Fibroblast of skin of back (primary cell): ENCODE measurements at places on chromosomes 6 and 20.

- no peak for DNase-seq
Measured at GRCh38 chr6:155261111-155261900, 2.5 kb upstream of the CLDN20 start.

GRCh38 chr6:126905917-126906316 is 212.6 kb upstream of the RSPO3 start:
- DNase-seq = no peak

- no peak for DNase-seq
Measured at GRCh38 chr6:80173411-80173810, 66.9 kb downstream of the BCKDHB start.

DNA sequence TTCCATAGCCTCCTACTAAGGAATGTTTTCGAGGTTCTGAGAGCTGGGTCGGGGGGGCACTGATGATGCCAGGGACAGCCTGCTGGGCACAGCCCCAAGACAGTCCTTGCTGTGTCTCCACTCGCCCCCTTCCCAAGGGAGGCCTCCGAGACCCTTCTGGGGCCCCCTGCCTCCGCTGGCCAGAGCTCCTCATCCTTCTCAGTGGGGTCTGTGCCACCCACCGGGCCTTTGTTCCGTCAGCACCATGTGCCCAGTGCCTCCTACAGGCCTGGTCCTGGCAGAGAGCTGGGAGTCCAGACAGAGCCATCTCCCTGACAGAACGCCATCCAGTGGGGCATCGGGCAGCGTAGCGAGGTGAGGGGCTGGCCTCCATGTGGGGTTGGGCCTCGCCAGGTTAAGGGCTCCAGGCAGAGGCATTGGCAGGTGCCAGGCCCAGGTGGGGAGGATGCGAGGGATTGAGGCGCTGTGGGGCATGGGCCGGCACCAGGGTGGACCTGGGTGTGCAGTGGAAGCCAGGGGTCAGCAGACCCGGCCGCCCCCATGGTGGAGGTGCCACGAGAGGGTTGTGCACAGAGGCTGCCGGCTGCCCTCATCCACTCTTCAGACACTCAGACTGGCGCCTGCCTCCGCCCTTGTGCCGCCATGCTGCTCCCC is 13.3 kb downstream of the RBM38 start:
- DNase-seq = no peak

DNA sequence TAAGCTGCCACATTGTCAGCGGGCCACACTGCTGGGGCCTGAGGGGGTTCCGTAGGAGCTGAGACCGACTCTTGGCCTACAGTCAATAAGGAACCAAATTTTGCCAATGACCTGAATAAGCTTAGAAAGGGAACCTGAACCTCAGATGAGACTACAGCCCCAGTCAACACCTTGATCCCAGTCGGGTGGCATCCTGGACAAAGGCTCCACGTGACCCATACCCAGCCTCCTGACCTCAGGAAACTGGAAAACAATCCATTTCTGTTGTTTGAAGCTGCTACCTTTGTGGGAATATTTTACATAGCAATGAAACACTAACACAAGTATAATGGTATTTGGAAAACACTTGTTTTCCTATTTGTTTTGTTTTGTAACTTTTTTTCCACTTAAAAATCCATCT is 179.9 kb upstream of the RALGAPA2 start:
- no peak for DNase-seq

DNA sequence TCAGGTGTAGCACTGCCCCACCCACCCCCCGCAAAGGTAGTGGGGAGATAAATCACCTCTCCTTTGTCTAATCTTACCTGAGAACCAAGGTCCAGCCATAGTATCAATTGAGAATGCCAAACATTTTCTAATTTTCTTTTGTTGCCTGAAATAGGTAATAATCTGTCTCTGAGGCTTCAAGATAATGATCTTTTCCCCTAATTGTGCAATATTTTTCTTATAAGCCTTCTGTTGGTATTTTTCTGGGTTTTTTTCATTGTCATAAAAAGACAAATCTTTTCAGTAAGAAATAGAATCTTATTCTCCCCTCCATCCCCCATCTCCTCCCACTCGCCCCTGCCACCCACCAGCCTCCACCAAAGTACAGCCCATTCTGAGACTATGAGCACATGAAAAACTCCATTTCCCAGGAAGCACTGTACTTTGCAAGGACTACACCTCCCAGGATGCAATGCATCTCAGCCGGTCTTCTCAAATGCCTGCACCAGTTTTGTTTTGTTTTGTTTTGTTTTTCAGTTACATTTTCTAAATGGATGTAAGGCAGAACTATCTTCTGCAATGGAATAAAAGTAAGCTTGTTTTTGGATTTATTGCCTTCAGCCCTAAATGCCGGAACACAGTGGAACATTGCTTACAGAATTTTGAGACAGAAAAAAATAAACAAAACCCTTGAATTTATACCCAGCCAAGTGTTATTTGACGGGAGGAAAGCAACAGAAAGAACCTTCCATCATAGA is 268.0 kb downstream of the TFAP2A start:
- DNase-seq = peak; percentile 27

- peak; percentile 90 for DNase-seq
Measured at GRCh38 chr6:140445474-140446004, 1071.1 kb upstream of the CITED2 start.

- DNase-seq = no peak
Measured at GRCh38 chr6:53585208-53585900, 40.5 kb upstream of the GCLC start.

GRCh38 chr20:45432294-45432693 is 16.4 kb downstream of the PIGT start:
- DNase-seq = no peak

GRCh38 chr6:126718600-126719327 is 378.8 kb downstream of the CENPW start:
- no peak for DNase-seq

DNA sequence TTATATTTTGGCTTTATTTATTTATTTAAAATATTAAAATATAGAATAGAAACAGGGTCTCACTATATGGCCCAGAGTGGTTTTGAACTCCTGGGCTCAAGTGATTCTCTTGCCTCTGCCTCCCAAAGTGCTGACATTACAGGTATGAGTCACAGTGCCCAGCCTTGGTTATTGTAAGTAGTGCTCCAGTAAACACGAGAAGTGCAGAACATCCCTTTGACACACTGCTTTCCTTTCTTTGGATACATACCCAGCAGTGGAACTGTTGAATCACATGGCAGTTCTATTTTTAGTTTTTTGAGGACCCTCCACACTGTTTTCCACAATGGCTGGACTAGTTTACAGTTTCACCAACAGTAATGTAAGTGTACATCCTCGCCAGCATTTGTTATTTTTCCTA is 203.9 kb downstream of the PHF3 start:
- peak; percentile 16 for DNase-seq

DNA sequence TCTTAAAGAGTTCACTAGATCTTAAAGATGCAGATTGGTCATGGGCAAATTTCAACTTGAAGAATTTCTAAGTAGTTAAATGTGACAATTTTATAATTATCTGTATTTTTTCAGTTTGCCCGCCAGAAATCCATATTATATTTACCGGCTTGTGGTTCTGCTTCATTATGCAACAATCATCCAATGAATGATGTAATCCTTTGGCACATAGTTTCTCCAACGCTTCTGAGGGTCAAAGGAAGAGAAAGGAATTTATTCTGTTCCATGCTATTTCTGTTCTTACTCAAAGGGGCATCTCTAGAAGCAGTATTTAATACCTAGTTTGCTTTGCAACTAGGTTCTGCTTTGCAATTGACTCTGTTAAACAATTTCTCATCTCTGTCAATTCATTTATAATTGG is 359.3 kb upstream of the PLCB4 start:
- DNase-seq = no peak

DNA sequence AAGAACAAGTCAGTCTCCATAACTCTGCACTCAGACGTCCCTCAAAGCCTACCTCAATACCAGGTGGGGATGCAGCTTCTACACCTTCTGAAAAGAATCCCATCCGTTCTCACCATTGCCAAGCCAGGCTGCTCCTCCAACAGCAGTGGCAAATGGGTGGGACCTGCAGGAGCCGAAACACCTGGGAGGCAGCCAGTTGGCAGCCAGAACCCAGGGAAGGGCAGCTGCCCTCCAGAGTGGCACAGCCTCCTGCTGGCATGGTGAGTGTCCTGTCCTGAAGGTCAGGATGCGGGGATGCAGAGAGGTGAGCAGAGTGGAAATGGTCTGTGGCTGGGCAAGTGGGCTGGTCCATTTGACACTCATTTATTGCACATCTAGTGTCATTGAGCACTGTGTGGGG is 210.6 kb upstream of the CDH4 start:
- no peak for DNase-seq

DNA sequence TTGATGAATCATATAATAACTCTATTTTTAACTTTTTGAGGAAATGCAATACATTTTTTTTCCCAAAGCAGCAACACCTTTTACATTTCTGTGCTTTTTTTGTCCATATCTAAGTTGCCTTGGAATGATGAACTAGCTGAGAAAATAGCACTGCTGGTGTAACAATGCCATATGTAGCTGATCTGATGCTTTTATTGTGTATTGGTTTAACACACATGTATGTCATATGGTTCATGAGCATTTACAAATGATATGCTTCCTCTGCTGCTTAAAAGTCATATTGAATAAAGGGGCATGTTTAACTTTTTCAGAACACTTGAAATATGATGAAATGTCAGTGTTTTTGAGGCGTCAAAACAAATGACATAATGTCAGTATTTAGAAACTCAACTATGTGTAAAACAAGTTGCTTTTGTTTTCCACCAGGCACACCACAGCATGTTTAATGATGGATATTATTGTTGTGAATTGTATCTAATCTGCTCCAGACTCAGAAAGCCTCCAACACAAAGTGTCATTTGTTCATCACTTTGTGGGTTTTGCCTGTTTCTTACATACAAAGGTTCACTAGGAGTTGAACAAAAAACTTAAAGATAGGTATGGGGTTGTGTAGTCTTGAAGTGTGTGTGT is 775.8 kb upstream of the FLRT3 start:
- no peak for DNase-seq

- DNase-seq = peak; percentile 24
Measured at GRCh38 chr6:130447374-130447773, 81.6 kb downstream of the TMEM200A start.

DNA sequence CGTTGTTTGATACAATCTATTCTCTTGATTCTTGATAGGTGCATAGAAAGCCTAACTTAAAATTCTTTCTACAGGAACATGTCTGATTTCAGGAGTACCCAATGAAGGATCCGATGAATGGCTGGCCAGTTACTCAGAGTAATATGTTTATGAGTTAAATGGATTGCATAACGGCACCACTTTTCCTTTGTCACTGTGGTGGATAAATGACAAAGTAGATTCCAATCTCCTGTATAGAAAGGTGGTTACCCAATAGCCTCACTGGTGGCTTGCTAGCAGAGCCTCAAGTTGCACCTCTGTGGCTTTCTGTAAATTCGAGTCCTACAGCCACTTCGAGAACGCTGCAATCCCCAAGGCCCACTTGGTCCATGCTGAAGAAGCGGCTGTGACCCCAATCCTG is 28.4 kb downstream of the LHFPL5 start:
- DNase-seq = no peak

DNA sequence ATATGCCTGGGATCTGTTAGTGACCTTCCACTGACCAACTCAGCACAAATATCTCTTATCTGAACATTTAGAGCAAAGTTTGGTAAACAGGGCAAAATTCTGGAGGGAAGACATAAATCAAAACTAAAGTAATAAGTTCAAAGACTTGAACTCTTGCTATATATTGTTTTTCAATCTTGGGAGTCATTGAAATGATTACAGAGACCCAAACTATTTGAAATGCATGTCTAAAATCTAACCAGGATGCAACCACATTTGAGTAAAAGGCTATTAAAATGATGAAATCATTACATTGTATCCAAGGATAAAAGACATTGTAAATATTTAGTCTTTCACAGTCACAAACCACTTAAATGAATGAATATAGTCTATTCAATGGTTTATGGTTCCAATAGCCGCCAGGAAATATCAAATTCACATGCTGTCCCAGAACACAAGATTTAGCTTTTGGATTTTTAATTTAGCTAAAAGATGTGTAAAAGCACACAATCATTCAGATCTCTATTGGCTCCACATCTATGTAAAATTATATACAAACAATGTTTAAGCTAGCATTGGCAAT is 256.6 kb upstream of the EPHA7 start:
- DNase-seq = no peak

- no peak for DNase-seq
Measured at GRCh38 chr6:10995114-10995707, 48.9 kb downstream of the ELOVL2 start.

DNA sequence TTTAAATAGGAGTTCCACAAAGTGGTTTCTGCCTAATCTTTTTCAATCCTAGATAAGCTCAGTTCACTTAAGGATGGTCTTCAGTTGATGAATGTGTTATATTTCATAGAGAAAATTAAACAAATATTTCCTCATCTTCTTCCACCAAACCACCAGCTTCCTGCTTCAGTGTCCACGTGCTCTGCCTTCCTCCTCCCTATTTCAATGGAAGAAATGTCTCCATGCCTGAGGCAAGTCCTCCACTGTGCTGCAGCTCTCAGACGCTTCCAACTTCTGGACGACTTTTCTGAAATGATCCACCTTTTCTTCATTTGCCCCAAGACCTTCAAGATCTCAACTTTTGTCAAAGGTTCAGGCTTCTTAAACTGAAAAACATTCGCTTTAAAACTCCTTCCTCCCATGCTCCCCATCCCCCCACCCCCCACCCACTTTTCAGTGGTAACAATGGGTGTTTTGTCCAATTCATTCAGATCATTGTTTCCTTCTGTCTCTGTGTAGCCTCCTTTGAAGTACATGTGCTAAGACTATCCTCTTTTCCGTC is 25.3 kb upstream of the FABP7 start:
- DNase-seq = no peak

GRCh38 chr6:21997119-21998037 is 299.5 kb downstream of the PRL start:
- peak; percentile 25 for DNase-seq

DNA sequence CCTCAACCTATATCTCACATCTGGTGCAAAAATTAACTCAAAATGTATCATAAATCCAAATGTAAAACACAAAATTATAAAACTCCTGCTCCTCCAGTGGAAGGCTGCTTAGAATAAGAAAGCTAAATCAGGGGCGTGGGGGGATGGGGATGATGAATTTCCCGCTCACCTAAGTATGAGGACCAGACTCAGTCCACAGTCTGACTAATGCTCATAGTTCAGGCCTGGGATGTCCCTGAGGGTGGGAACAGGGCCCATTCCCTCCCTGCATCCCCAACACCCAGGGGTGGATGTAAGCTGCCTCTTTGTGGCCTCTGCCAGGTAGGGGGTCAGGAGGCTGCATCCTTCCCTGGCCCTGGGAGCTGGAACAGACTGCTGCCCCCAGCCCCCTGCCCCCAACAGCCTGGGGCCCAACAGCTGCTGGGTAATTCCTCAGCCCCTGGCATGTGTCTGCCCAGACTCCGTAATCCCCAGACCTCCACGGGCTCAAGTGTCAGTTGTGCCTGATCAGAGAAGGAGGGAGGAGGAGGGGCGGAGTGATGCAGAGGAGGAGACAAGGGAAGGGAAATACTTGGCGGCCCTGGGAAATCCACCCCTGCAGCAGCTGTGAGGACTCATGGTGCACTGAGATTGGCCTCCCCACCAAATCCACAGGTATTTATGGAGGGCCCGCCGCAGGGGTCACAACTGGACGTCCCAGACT is 224.5 kb downstream of the PREX1 start:
- DNase-seq = no peak

GRCh38 chr6:144416244-144416643 is 131.1 kb downstream of the UTRN start:
- no peak for DNase-seq

- DNase-seq = no peak
Measured at GRCh38 chr6:101847690-101848089, 454.2 kb downstream of the GRIK2 start.
